ENCODE measurements at places on chromosomes 2 and 18.

DNA sequence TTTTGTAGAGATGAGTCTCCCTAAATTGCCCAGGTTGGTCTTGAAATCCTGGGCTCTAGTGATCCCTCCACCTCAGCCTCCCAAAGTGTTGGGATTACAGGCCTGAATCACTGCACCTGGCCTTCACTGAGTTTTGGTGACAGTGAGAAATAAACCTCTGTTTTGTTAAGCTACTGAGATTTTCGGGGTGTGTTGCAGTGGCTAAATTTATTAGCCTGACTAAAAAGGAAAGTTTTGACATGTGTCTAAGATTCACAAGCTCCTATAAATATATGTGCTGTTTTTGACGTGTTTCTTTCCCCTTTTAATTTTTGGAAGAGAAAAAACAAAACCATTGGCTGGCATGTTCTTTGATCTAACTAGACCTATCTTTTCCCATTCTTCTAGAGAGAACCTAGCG, 190.5 kb upstream of the MC4R start:
- DNase-seq: no peak

GRCh38 chr2:30026091-30027055, 105.0 kb upstream of the ALK start:
- no peak for DNase-seq

DNA sequence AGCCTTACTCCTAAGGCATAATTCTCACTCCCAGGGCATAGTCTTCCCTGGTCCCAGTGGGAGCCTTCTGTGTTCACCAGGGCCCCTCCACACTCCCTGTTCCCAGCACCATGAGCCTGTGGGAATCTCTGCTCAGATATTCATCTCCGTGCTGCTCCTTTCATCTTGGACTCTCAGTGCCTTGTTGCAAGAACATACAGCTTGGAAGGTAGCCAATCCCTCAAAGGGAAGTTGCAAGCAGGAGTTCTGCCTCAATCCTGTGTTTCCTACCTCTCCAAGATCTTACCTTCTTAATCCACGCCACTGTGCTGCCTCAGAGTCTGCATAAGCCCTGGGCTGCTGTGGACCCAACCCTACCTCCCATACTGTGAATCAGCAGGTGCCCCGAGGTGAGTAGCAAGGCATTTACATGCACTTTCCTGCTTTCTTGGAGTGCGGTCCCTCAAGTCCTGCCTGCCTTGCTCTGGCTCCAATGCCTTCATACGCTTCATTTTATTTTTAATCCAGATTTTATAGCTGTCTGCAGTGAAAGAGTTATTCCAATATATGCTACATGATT, 413.8 kb upstream of the RAB6C start:
- no peak for DNase-seq

GRCh38 chr2:218810256-218810655, 21.3 kb downstream of the PRKAG3 start:
- no peak for DNase-seq

DNA sequence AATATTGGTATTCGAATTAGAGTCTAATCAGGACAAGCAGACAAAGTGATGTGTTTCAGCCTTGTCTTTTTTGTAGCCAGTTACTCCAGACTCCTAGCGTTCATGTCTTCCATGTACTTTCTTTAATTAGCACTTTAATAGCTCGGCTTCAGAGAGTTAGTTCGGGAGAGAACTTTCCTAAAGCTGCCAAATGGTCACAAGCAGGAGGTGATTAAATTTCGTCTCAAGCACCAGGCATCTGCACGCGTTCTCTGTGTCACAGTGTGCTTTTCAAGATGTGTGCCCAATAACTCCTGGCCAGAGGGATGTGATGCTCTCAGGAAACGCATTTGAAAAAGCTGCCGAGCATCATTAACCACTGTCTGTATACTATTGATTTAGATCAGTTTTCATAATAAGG, 790.8 kb downstream of the SOCS6 start:
- DNase-seq: no peak

- no peak for DNase-seq
These were observed 6.7 kb downstream of the GYPC start for GRCh38 chr2:126662621-126663020.

- no peak for DNase-seq
These were observed 85.3 kb upstream of the ZNF397 start for GRCh38 chr18:35155398-35156117.

DNA sequence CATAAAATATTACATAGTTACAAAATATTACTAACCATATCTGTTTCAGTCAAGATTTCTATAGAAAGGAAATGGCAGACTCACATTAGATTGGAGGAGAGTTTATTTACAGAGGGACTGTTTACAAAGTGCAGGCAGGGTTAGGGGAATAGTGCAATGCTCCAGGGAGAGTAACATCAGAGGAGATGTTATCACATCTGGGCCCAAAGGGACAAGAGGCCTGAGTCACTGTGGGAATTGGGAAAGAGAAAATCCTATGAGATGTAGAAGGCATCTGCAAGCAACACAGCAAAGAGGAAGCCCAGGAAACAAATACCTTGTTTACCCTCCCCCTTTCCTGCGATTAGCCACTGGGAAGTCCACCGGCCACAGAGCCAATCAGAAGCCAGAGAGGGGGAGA, 227.3 kb upstream of the TANK start:
- no peak for DNase-seq

DNA sequence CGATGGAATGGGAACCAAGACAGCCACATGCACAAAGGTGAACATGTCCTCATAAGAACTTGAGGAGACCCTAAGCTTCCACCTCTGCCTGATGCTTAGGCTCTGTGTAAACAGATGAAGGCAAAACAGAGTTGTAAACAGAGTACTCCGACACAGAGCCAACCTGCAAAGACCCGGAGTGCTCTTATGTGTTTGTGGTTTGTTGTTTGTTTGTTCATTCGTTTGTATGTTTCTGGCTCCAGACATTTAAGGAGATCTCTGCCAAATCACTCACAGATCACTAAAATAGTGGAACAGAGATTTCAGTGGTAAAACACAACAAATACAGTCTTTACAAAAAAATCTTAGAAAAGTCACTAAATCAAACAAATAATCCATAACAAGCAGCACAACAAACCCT, 294.9 kb downstream of the EIPR1 start:
- no peak for DNase-seq

GRCh38 chr2:1512321-1513289, 99.3 kb downstream of the TPO start:
- no peak for DNase-seq

- DNase-seq: no peak
These were observed 271.1 kb downstream of the PRKCE start for GRCh38 chr2:45922577-45922988.

GRCh38 chr2:134621939-134622705, 96.7 kb downstream of the TMEM163 start:
- DNase-seq: no peak

GRCh38 chr2:172893671-172894070, 158.0 kb downstream of the RAPGEF4 start:
- DNase-seq: no peak

- no peak for DNase-seq
These were observed 40.5 kb downstream of the CROCC2 start for GRCh38 chr2:240946654-240947053.

GRCh38 chr18:9120796-9121195, 15.8 kb upstream of the ANKRD12 start:
- no peak for DNase-seq

All from GM12878 (cell line).